ENCODE measurements at places on chromosomes 2 and 18.

DNA sequence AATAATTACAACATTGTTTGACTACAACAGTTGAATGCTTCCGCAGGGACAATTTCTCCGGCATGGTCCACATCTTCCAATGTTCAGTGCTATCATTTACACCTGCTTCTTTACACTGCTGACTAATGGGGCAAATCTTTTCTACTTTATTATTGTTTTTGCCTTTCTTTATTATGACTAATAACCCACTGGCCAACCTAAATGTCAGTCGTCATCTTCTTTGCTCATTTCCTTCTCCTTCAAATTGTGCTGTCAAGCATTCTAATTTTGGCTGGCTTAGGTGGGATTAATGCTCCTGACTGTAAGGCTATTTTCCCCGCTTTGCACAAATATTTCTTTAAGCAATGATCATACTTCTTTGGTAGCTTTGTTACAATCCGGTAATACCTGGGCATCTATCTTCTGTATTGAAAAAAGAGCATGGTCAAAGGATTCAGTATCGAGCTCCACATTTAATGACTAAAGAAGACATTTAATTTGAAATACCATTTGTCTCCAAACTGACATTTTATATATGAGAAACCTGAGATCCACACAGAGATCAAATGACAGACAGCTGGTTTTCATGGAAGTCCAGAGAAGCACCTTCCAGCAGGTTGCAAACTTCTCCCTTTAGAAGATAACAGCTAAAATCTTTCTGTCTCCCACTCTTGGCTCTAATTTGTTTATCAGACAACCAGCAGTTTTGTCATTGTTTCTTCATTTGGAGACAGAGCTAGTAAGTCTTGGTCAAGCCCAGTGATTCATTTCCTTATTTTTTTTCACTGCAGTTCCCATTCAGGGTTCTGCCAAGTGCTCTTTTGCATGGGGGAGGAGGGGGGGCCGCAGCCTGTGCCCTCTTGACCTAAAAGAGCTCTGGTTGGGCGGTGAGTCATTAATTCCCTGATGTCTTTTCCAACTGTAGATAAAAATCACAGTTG is 132.9 kb downstream of the SOCS6 start:
- DNase-seq, result peak; percentile 67
- no peak overlapping the region for H3K4me3 ChIP-seq
- no peak overlapping the region for H3K27ac ChIP-seq
- no peaks in the 10 kb centered on the region for H3K36me3 ChIP-seq

GRCh38 chr2:240569523-240569997 is 1.3 kb downstream of the RNPEPL1 start:
- no peaks in the 10 kb centered on the region for H3K36me3 ChIP-seq
- no peaks in the 10 kb centered on the region for H3K27me3 ChIP-seq
- peak overlapping the region; percentile 80 for H3K27ac ChIP-seq
- H3K4me3 ChIP-seq, result peak overlapping the region; percentile 32
- H3K4me1 ChIP-seq, result peaks cover 65% of the 10 kb centered on the region
- peak; percentile 26 for DNase-seq

- no peaks in the 10 kb centered on the region for H3K4me1 ChIP-seq
- H3K36me3 ChIP-seq, result no peaks in the 10 kb centered on the region
- H3K4me3 ChIP-seq, result no peak overlapping the region
- H3K27me3 ChIP-seq, result no peaks in the 10 kb centered on the region
- DNase-seq, result no peak
Observed at GRCh38 chr2:201788371-201788770, 7.6 kb upstream of the ALS2 start.

DNA sequence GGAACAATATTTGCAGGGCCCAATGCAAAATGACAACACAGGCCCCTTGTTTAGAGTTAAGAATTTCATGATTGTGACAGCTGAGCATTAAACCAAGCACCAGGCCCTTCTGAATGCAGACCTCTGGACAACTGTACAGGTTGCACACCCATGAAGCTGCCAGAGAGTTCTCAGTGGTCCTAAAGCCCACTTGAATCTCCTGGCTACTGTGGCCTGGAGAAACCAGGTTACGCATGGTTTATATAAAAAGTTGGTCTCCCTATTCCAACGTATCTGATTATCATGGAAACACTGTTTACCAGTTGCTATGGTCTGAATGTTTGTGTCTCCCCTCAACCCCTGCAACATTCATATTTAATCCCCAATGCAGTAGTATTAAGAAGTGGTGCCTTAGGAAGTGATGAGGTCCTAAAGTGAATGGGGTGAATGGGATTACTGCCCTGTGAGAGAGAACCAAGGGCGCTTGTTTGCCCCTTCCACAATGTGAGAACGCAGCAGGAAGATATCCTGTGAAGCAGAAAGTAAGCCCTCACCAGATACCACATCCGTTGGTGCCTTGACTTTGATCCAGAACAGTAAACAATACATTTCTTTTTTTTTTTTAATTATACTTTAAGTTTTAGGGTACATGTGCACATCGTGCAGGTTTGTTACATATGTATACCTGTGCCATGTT is 48.0 kb upstream of the ANXA4 start:
- H3K27me3 ChIP-seq, result no peaks in the 10 kb centered on the region
- no peaks in the 10 kb centered on the region for H3K36me3 ChIP-seq
- H3K4me3 ChIP-seq, result no peak overlapping the region
- no peak overlapping the region for H3K27ac ChIP-seq

DNA sequence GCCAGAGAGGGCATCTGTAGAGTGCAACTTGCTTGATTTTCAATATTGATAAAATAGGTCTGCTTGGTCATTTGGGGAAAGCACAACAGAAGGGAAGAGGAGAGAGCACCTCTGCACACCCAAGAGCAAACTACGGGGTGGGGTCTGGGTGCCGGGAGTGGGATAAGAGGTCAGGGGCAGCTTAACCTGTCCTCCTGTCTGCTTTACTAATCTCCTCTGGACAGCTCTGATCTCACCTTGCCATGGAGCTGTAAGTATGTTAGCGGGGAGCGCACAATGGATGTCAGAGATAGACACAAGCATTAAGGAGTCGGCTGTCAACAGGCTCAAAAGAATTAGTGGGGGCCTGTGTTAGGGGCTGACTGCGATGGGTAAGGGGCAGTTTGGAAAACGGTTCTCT is 328.7 kb downstream of the CYRIA start:
- no peak for DNase-seq
- no peaks in the 10 kb centered on the region for H3K36me3 ChIP-seq
- no peak overlapping the region for H3K4me3 ChIP-seq
- no peaks in the 10 kb centered on the region for H3K27me3 ChIP-seq
- H3K4me1 ChIP-seq, result no peaks in the 10 kb centered on the region
- H3K27ac ChIP-seq, result no peak overlapping the region

- H3K36me3 ChIP-seq, result no peaks in the 10 kb centered on the region
- no peak overlapping the region for H3K27ac ChIP-seq
- H3K4me3 ChIP-seq, result no peak overlapping the region
- no peak for DNase-seq
- H3K4me1 ChIP-seq, result no peaks in the 10 kb centered on the region
Observed at GRCh38 chr2:160826496-160826895, 332.9 kb upstream of the RBMS1 start.

GRCh38 chr2:10007435-10007834 is 35.9 kb upstream of the KLF11 start:
- H3K36me3 ChIP-seq, result no peaks in the 10 kb centered on the region
- H3K4me3 ChIP-seq, result no peak overlapping the region
- peaks cover 79% of the 10 kb centered on the region for H3K4me1 ChIP-seq
- H3K27me3 ChIP-seq, result no peaks in the 10 kb centered on the region
- H3K27ac ChIP-seq, result peak overlapping the region; percentile 36

DNA sequence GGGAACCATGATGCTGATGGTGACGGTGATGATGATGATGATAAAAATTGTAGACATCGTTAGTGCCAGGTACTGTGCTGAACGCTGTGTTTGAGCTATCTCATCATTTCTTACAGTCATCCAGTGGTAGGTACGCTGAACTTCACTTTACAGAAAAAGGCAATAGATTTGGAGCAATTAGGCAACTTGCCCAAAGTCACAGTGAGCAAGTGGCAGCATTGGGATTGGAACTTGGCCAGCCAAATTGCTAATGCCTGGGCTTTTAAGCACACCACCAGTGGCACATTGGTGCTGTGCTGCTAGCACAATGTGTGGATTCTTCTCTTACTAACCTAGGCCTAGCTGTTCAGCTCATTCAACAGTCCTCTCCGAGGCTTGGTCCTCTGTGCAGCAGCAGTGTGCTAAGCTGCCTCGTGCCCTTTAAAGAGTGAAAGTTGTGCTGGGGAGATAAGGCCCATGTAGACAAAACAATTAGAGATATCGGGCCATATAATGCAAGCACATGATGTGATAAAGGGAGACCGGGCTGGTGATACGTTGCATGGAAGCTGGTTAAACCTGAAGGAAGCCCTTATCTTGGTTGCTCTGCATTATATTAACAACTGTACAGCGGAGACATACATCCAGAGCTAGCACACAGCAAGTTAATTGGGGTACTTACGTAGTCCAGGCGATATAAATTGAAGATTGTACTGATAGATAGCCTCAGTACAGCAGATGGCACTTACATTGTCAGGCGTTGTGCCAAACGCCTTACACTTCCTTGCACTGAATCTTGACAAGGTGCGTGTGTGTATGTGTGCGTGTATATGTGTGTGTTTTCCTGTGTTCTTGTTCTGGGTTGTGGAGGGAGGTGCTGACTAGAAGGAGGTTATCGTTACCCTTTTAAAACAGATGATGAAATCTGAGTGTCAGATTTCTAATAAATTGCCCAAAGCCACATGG is 28.4 kb downstream of the HK2 start:
- no peak overlapping the region for H3K27ac ChIP-seq
- no peak overlapping the region for H3K4me3 ChIP-seq

GRCh38 chr2:138640921-138641676 is 139.1 kb downstream of the NXPH2 start:
- no peak overlapping the region for H3K27ac ChIP-seq
- H3K36me3 ChIP-seq, result no peaks in the 10 kb centered on the region
- no peaks in the 10 kb centered on the region for H3K4me1 ChIP-seq
- DNase-seq, result no peak
- H3K4me3 ChIP-seq, result no peak overlapping the region
- no peaks in the 10 kb centered on the region for H3K27me3 ChIP-seq

DNA sequence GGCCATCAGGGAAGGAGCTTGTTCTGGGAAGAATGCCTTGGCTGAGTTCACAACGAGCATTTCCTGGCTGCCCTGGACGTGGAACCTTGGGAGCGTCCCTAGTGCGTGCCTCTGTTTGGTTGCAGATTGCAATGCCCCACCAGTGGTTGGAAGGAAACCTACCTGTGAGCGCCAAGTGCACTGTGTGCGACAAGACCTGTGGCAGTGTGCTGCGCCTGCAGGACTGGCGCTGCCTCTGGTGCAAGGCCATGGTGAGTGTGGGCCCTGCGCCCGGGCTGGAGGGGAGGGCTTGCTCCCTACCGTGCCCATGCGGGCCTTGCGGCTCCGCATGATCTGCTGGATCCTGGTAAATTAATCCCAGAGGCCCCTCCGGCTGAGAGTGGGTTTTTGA is 81.9 kb downstream of the DGKD start:
- H3K4me3 ChIP-seq, result no peak overlapping the region
- DNase-seq, result no peak
- H3K4me1 ChIP-seq, result no peaks in the 10 kb centered on the region

GRCh38 chr2:183011743-183012142 is 26.5 kb downstream of the NCKAP1 start:
- no peak overlapping the region for H3K27ac ChIP-seq
- DNase-seq, result no peak
- H3K36me3 ChIP-seq, result no peaks in the 10 kb centered on the region
- no peak overlapping the region for H3K4me3 ChIP-seq

DNA sequence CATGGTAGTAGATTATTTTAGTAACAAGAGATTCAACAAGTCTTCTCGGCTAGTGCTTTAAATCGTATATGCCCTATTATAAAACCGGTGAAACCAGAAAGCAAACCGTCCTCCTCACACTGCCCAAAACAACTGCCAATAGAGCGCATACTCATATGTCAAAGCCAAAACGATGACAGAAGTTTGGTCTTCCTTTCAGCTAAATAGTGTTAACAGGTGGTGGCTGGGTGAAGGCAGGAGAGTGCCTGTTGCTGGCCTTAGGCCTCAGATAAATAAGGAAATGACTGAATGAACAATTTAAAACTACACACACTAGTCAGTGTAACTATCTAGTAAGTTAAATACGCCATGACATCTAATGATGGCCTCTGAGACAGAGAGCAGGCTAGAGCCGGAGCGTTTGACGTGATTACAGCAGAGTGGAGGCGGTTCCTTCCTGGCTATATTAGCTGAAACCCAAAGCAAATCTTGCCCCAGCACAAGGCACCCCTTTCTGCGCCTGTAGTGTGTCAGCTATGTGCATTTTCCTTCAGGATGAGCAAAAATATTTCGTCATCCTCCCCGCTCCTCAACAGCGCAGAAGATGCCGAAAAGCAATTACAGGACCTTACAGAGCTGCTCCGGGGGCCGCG is 1.6 kb downstream of the LONRF2 start:
- no peak for DNase-seq
- no peaks in the 10 kb centered on the region for H3K27me3 ChIP-seq

DNA sequence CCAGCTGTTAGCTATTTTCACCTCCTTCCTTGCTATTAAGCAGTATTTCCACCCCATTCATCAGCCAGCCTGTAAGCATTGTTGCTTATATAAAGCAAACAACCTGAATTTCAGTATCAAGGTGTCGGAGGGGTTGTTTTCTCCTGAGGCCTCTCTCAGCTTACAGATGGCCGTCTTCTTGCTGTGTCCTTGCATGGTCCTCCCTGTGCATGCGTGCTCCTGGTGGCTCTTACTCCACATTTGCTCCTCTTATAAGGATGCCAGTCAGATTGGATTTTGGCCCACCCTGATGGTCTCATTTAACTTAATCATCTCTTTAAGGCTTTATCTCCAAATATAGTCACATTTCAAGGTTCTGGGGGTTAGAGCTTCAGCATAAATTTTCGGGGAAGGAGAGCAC is 2.6 kb downstream of the MAIP1 start:
- no peak for DNase-seq
- no peak overlapping the region for H3K27ac ChIP-seq
- no peak overlapping the region for H3K4me3 ChIP-seq
- no peaks in the 10 kb centered on the region for H3K27me3 ChIP-seq
- H3K36me3 ChIP-seq, result peaks cover 6% of the 10 kb centered on the region

DNA sequence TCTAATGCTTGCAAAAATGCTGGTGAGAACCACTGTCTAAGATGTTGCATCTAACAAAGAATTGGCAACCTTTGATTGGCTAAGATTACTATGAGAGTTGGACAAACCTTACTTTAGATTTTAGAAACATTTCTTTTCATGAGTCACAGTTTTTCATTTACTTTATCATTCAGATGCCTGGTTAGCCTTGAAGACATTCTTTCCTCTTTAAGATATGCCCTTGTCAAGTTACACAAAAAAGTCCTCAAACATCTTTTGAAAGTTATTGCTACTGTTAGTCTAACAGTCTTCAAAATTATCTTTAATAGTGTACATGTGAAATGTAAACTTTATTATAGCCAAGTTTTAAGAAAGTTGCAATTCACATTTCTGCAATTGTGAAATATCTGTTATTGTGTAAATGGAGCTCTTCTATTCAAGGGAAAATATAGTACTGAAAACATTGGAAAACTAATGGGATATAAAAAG is 276.3 kb downstream of the RND3 start:
- peaks cover 11% of the 10 kb centered on the region for H3K4me1 ChIP-seq
- DNase-seq, result no peak
- no peak overlapping the region for H3K4me3 ChIP-seq
- H3K36me3 ChIP-seq, result no peaks in the 10 kb centered on the region
- H3K27me3 ChIP-seq, result no peaks in the 10 kb centered on the region

All from body of pancreas (tissue), 4 donors.